HepG2 (cell line): ENCODE measurements at places on chromosomes 12 and 14. TPM values are rescaled to one million over a fixed set of nuclear protein-coding genes. Genes with fewer than 3 reads are reported as not detected.

DNA sequence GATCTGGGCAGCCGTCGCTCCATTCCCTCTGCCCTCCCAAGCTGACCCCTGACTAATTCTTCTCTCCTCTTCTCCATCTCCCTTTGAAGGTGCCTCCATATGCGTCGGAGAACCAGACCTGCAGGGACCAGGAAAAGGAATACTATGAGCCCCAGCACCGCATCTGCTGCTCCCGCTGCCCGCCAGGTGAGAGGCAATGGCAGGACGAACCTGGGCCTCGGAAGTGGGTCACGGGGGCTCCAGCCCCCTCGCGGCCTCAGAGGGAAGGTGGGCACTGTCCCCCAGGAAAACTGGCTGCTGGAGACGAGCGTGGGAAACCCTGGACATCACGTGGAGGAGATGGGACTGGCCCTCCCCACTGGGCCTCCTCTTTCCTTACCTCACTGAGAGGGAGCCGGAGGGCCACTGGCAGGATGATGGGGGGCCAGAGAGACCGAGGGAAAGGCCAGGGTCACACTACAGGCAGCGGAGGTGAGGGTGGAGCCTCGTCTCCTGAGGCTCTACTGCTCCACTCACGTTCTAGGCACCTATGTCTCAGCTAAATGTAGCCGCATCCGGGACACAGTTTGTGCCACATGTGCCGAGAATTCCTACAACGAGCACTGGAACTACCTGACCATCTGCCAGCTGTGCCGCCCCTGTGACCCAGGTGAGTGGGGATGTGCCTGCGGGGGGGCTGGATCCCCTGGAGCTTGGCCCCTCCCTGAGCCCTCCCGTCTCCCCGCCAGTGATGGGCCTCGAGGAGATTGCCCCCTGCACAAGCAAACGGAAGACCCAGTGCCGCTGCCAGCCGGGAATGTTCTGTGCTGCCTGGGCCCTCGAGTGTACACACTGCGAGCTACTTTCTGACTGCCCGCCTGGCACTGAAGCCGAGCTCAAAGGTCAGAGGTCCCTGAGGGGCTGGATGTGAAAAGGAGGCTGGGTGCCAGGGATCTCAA, 806 bp downstream of the LTBR start:
- DNase-seq = no peak

DNA sequence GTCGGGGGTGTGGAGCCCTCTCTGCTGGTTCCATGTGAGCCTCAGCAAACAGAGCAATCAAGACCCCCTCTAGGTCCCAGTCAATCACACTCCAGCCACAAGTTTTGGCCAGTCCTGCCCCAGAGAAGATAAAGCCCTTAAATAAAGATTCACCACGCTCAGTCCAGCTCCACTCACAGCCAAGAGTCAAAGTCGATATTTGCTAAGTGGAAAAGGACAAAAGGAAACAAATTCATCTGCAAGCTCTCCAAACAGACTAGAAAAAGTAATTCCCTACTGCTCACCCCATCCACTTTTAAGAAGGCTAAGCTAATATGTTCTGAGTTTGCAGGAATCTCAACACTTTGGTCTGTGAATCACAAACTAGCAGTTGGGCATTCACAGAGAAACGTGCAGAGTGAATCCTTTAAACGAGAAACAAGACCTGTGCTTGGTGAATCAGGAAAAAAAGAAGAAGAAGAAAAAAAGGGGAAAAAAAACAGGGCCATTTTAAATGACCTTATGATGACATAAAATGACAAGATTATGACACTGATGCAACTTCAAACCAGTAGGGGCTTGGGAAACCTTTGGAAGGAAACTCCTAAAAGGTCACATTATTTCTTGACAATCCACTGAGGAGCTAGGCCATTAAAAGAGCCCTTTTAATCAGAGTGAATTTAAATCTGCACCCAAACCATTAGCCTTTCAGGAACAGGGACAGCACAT, 41.8 kb upstream of the FOXN3 start:
- peak; percentile 92 for DNase-seq

Gene ASCL1
- not detected in 2 replicates for polyA plus RNA-seq

Gene MANSC1
- 1.9 TPM in 2 replicates for polyA plus RNA-seq

GRCh38 chr14:65303899-65304222, 108.7 kb upstream of the FUT8 start:
- DNase-seq = no peak

- DNase-seq = no peak
Observed at GRCh38 chr12:108332791-108333382, 6.2 kb downstream of the CMKLR1 start.

DNA sequence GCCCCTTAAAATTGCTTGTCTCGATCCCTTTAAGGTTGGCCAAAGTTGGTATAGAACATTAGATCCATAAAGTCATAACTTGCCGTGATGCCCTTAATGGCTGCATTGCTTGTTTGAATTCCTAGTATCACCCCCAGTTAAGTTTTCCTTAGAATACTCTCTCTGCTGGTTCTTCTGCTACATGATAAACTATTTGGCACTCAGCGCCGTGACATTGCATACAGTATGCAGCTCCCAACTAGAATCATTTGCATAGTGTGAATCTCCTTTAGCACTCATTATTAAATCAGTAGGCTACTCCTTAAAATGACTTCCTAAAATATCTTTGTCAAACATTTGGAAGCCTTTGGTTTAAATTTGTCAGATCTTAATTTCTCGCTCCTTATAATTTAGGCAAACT, 42.2 kb downstream of the KNTC1 start:
- no peak for DNase-seq

- no peak for DNase-seq
Observed at GRCh38 chr12:102461501-102461900, 18.9 kb downstream of the IGF1 start.

Gene LETMD1
- 81.5 and 87.7 TPM in 2 replicates for polyA plus RNA-seq

DNA sequence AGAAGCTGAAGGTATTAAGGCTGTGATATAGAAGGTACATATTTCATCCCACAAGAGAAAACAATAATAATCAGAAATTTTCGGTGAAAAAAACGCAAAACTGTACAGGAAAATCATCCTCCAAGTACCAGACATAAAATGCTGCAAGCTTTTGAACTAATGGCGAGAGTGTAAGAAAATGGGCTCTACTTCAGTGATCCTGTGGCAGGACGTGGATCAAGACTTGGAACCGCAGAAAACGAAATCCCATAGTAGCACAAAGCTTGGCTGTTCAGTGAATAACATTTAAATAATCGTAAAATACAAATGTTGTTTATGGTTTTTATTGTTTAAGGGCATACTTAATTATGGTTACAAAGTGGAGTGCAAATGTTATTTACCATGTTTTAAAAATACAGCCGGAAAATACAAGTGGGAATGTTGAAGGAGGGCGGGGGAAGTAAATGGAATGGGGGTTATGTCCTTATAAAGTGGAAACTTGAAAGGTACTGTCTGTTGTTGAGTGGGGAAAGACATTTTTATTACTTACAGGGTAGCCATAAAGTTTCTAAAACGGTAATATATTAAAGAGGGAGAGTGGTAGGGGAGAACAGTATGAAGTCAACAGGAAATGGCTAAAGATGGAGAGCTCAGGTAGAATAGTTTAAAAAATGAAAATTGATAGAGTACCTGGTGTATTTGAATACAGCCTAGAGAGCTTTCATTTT, 1.1 kb downstream of the SMIM10L1 start:
- peak; percentile 6 for DNase-seq

Gene HECTD1
- polyA plus RNA-seq = 251 and 312 TPM in 2 replicates

- DNase-seq = no peak
Observed at GRCh38 chr12:75738486-75738885, 227.1 kb upstream of the KRR1 start.

Gene TAS2R43
- polyA plus RNA-seq = 0.15 TPM in 1 of 2 replicates, not detected in the other

DNA sequence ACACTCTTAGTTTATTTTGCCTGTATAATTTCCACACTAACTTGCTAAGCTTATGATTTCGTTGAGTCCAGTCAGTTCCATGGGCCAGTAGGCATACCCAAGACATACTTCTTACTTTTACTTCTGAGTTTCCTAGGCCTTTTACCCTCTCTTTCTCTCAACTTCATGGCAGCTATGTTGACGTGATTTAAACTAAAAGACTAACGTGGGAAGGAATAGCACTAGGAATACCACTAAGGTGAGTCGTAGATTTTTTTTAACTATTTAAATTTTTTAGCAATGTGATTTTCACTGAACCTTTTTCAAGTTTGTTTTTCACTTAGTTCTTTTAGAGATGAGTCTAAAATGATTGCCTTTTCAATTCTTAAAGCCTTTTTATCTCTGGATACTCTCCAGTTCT, 793.5 kb upstream of the NOVA1 start:
- no peak for DNase-seq

GRCh38 chr14:94612174-94612573, at the start of gene SERPINA3:
Gene SERPINA3 (plus strand): TSS chr14:94612391. CDS start chr14:94614442, 2,051 bp downstream.
- DNase-seq = peak; percentile 91

GRCh38 chr12:92039046-92039445, 106.6 kb downstream of the BTG1 start:
- no peak for DNase-seq

Gene NANOG
- 0.04 and 0.30 TPM in 2 replicates for polyA plus RNA-seq

DNA sequence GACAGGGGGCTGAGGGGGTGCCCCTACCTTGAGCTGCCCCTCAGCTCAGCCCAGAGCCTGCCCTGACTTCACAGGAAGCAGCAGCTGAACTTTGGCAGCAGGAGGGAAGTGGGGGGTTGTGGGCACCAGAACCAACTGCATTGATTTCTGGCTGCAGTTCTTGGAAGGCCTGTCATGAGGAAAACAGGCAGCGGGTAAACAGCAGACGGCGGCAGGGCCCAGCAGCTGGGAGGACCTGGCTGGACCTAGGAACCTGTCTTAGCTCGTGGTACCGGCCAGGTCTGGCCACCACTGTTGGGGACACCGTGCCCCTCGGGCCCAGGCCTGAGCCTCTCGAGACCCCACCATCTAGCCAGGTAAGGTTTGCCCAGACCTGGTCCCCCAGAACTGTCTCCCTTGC, 154.2 kb upstream of the MYL2 start:
- DNase-seq = no peak

DNA sequence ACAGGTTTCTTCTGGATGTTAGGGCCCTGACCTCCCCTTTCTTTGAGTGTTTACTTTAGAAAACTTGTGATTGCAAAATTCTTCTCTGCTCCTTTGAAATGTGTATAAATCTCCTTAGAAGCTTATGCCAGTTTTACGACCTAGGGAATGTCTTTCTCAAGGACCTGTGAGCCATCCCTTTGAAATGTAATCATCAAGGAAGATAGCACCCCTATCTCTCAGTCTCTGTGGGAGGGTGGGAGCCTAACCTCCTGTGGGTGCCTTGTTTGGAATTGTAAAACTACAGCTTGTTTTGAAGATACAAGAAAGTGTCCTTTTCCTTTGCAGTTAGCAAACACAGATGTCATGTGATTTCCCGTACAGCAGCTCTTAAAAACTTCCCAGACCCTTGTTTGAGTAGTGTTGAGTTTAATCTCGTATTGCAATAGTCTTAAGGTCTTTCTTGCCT, 3.3 kb downstream of the OR10AD1 start:
- DNase-seq = no peak

Gene ADAM20
- polyA plus RNA-seq = 0.08 and 0.09 TPM in 2 replicates

DNA sequence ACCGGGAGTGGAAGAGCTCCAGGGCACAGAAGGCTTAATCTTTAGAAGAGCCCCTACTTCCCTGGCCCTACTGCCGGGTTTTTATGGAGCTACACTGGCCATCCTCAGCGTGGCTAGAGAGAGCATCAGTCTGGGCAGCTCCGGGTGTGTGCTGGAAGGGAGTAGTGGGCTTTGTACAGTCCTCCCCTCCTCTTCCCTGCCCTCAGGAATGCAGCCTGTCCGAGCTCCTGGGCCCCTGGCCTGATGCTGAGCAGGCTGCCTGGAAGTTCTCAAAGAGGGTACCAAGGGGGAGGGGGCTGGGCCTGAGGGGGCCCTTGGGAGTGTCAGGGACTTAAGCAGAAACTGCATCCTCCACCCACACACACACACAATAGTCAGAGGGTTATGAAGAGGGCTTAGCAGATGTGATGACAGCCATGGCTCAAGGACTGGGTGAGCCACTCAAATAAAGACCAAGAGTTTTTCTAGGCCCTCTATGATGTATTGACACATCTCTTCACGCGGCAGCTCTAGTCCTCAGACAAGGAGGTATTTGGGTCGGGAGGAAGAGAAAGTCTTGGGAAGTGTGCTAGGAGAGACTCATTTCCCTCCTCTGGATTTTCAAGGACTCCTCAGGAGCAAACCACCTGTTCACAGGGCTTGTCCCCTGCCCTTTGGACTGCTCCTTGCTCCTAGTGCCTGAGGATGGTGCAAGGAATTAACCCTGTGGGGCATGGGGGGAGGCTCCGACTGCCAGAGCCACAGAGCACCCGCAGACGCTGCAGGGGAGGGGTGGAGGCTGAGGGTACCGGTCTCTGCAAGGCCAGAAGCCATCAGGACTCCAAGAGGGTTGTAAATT, 16.5 kb upstream of the FIGNL2 start:
- no peak for DNase-seq

- DNase-seq = no peak
Observed at GRCh38 chr14:97311411-97311810, 514.2 kb downstream of the VRK1 start.

Gene CTSG
- not detected in 2 replicates for polyA plus RNA-seq

DNA sequence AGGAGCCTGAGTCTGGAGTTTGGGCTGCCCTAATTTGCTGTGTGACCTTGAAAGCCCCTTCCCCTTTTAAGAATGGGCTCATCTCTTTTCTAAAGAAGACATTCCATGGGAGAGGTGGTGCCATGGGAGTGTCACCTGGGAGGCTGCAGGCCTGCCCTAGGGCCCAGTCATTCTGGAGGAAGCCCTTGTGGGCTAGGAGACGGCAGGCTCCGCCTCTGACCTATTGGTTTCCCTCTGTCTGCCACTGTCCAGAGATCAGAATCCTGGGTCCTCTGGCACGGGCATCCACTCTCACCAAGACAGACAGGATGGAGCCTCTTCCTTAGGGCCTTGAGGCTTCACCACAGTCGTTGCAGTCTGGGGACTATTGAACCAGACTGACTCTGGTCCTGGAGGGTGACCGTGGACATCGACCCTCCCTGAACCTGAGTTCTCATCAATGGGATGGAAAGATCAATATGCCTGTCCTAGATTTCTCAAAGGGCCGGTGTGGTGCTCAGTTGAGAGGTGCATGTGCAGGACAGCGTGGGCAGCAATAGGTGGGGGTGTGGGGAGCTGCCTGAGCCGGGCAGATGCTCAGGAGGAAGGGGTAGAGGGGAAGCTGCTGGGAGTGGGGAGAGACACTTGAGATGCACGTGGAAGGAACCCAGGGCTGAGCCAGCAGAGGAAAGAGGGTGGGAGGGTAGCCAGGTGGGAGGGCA, 12.2 kb upstream of the CLMN start:
- DNase-seq = no peak
